CD8-positive, alpha-beta T cell (primary cell): ENCODE measurements at places on chromosomes 6 and 20.

GRCh38 chr6:55449225-55449624, 122.0 kb downstream of the GFRAL start:
- DNase-seq: no peak

- no peak for DNase-seq
These were observed 20.2 kb downstream of the GMEB2 start for GRCh38 chr20:63606686-63607085.

- DNase-seq: no peak
These were observed 45.0 kb upstream of the INSM1 start for GRCh38 chr20:20322912-20323311.

DNA sequence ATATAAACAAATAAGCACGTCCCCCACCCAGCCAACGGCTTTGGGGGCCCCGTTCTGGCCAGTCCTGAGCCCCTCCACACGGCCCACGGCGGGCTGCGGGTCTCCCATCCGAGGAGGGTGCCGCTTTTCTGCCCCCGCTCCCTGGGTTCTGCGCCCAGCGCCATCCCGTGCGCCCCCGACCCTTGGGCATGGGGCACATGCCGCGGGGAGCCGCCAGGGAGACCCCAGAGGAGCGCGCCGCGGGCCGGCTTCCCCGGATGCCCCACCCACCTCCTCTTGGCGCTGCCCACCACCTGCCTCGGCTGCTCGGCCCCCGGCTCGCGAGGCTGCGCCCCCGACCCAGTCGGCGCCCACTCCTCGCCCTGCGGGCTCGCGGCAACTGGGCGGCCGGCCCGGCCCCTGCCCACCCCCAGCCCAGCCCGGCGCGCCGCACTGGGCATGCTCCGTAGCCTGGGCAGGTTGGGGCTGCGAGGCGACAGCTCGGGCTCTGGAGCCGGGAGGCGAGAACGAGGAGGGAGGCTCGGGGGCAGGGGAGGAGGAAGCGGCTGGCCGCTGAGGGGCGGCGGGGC, 570 bp upstream of the PLCB4 start:
- no peak for DNase-seq

DNA sequence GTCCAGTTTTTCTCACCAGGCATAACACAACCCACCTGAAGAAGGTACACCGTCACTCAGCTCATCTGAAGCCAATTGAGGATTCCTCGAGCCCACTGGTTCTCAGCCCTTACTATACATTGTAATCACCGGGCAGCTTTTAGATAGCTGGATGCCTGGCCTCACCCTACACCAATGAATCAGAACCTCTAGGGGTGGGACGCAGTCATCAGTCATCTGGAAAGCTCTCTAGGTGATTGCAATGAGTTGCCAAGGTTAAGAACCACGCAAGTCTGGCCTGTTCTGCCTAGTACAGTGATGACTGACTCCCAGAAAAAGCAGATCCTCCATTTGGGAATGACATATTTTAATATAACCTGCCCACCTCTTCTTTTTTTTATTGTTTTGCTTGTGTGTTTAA, 41.1 kb downstream of the MC3R start:
- DNase-seq: no peak

DNA sequence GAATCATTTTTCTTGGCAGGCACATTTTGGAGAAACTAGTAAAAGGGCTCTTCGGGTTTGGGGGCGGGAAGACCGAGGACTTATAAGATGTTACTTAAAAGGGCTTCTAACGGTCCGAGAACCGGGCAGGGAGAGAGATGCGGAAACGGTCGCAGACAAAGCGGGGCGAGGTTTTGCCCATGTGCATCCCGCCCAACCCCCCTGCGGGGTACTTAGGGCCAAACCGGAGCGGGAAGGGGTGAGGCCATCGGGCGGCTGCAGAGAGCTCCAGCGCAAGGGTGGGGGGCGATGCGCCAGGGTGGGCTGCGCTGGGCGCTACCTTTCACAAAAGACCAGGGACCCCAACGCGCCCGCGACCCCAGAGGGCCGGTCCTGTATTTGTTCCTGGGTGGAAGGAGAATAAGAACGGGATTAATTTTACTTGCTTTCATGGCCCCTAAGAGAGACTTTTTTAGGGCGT, 616 bp downstream of the TUBB start:
- peak; percentile 78 for DNase-seq

DNA sequence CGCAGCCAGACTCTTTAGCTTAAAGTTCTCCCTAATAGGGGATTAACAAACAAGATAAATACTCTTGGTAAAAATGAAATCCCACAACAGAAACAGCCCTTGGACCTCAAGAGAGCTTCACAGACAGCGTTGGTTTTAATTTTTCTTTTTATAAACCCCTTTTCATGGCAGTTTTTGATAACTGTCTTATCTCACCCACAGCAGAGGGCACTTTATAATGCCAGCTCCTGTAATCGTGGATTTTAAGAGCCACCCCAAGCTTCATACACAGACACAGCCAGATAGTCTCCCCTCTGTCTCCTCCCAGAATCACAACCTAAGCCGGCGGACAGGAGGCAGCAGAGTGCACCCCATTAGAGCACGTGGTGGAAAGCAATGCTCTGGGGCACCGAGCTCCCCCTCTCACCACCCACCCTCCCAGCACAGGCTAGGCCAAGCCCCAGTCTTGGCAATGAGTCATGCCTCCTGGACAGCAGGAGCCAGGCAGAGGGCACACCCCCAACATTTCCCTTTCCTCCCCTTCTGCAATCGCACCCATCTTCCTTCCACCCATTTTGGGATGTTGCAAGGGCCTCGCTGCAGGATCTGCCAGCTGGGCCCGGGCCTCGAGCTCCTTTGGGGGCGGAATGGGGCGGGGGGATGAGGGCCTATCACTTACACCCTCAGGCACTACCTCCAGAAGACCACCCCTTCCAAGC, 2.4 kb downstream of the JAG1 start:
- DNase-seq: no peak

GRCh38 chr6:44649365-44650025, 262.0 kb downstream of the CDC5L start:
- DNase-seq: no peak

- no peak for DNase-seq
These were observed 67.7 kb downstream of the ANKRD6 start for GRCh38 chr6:89500611-89501010.

DNA sequence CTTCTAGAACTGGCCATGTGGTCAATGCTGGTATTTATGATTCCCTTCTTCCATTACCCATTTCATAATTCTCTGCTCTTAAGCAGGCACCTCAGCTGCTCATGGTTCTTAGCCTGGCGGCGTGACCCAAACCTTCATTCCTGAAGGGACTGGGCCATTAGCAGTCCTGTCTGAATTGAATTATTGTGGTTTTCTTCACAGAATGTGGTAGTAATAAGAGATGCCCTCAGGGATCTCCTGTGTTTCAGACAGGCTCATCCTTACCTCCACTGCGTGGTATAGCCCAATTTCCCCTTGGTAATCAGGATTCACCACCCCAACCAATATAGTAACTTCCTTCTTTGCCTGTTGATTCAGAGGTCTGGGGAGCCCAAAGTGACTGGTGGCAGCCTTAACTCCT, 37.6 kb downstream of the PKIB start:
- no peak for DNase-seq

DNA sequence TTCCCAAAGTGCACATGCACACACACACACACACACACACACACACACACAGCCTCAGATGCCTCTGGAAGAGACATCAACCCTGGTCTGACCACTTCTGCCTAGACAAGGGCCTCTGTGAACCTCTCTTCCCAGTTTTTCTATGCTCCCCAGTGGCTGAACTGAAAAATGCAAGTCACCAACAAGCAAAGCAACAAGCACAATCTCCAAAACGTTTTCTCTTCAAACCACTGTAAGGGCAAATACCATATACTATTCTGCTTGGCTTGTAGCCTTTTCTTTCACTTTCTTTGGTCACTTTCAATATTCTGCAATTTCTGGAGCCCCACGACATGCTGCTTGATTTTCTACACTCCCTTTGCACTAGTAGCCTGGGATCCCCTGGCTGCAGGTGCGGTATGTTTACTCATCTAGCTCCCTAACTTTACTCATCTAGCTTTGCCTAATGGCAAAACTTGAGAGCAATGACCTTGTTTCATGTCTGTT, 121.4 kb upstream of the DST start:
- no peak for DNase-seq

- no peak for DNase-seq
These were observed 28.0 kb downstream of the SCML4 start for GRCh38 chr6:107796156-107796555.

- DNase-seq: no peak
These were observed 186.5 kb downstream of the PDE7B start for GRCh38 chr6:136037876-136038460.

- no peak for DNase-seq
These were observed 2.6 kb downstream of the COL19A1 start for GRCh38 chr6:69868961-69869360.

- DNase-seq: no peak
These were observed 98.9 kb downstream of the ZNF217 start for GRCh38 chr20:53494753-53495152.

- DNase-seq: no peak
These were observed 43.7 kb downstream of the CBLN4 start for GRCh38 chr20:55961376-55962330.

GRCh38 chr6:105452924-105453756, 50.3 kb upstream of the PREP start:
- peak; percentile 90 for DNase-seq

DNA sequence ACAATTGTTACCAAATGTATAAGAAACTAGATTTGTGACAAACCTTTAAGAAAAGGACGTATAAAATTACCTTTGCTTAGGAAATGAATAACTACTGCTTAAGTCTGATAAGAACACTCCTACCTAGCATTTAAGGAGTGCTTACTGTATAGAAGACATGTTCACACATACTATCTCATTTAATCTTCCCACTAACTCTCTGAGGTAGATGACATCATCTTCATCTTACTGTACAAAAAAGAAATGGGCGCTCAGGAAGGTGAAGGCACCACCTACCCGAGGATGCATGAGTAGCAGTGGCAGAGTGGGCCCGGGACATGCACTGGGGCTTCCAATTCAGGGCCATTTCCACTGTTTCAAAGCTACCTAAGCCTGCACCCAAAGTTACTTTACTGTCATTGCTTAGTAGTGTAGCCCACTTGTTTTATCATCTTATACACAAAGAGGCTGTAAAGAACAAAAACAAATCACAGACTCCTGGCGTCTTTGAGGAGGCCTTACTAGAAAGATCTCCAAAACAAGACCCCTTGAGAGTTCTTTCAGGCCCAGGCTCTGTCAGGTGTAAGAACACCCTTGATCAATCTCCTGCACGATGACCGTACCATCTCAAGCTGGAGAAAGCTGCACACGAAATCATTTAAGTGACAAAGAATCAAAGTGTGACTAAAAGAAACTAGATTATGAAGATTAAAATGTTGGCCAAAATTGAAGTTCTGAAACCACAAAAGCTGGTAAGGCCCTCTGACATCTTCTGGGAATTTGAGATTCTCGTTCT, 128.0 kb downstream of the INSM1 start:
- no peak for DNase-seq

GRCh38 chr6:111676383-111676782, 70.7 kb upstream of the TRAF3IP2 start:
- DNase-seq: no peak

- no peak for DNase-seq
These were observed 46.1 kb upstream of the JAG1 start for GRCh38 chr20:10719740-10720385.

DNA sequence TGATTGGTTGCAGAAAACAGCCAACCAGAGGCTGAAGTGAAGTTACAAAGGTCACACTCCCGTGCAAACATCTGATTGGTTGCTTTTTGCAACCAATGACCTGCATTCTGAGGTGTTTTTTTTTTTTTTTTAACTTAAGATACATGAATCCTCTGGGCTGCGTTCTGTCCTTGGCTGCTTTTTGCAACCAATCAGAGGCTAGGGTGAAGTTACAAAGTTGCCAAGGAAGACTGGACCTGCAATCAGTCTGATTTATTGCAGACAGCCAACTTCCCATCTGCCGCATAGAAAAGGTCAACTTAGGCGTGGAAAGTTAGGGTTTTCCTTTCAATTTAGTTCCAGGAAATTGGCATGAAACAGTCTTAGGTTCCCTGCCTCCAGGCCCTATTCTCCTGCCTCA, 292.9 kb downstream of the PLCB1 start:
- DNase-seq: no peak

GRCh38 chr6:51411496-51412125, 592.9 kb downstream of the TFAP2B start:
- DNase-seq: no peak

- DNase-seq: no peak
These were observed 423.2 kb downstream of the GRIK2 start for GRCh38 chr6:101816716-101817115.

DNA sequence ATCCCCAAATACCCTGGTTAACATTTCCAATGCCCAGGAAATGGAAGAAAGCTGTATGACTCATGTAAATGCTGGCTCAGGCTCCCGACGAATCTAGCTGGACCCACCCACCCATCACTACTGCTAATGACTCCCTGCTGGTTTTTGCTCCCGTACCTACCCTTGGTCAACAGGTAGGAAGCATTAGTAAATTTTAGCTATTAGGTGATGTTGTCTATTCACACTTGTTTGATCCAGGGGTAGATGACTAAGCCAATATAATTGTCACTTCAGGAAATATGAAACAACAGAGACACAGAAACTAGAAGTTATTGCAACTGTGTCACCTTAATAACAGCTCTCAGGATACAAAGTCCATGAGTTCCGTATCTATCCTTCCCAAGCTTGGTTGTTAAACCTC, 94.4 kb upstream of the BEND6 start:
- DNase-seq: no peak

DNA sequence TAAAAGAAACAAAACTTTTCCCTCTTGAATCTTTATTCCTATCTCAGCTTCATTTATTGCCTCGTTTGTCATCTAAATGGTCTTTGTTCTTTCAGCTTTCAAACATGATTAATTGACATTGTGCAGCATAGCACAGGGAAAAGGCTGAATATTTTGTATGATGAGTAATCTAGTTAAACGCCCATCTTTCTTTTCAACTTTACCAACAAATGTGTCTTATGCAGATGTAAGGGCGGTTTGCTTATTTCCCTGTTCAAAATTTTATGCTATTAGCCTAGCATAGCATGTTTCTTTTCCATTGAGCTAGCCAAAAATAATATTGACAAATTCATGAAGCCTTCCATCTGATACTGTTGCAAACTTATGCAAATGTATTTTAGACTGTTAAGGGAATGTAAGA, 176.4 kb upstream of the AKAP12 start:
- no peak for DNase-seq

- DNase-seq: no peak
These were observed 100.1 kb downstream of the SGK1 start for GRCh38 chr6:134217798-134218140.

DNA sequence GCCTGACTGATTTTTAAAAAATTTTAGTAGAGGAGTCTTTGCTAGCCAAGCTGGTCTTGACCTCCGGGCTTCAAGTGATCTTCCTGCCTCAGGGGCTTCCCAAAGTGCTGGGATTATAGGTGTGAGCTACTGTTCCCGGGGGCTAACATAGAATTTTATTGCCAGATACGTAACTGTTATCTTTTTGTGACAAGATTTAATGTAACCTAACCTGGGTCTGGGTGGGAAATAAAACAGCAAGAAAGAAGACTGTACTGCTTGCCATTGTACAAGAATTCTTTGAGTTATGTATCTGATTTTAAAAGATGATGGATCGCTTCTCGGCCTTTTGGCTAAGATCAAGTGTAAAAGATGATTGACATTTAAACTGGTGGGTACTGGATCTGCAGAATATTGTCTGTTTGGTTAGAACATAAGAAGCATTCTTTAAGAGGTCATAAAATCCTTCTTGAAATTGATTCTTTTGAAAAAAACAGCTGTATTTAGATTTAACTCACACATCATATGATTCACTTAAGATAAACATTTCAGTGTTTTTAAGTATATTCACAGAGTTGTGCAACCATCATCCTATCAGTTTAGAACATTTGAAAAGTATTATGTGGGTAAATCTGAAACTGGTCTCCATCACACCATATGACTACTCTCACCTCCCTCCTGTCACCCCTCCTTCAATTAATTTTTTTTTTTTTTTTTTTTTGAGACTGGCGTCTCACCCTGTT, 21.6 kb downstream of the TPX2 start:
- no peak for DNase-seq
